ENCODE measurements at places on chromosomes 3 and 15.

GRCh38 chr3:63979093-63979885, 44.0 kb downstream of the PSMD6 start:
- DNase-seq = no peak

DNA sequence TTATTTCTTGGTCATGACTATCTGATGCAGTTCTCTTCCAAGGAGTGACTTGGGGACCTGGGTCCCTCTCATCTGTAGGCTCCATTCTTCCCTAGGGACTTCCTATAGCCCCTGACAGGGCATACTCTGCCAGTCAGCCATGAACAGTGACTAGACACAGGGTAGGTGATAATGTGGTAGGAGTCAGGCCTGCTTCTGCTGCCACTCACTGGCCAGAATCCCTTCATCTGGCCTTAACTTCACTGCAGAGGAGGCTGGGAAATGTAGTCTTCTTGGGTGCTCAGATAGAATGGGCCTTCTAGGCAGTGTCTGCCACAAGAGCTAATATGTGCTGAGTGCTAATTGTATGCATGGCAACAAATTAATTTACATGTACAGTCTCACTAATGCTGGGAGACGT, 84.5 kb downstream of the CACNA2D3 start:
- DNase-seq = no peak

GRCh38 chr15:39580485-39581241, at the start of gene THBS1:
TSS of gene THBS1 (plus strand) at chr15:39581079. CDS start at chr15:39581858, 779 bp downstream.
- DNase-seq = peak; percentile 71

DNA sequence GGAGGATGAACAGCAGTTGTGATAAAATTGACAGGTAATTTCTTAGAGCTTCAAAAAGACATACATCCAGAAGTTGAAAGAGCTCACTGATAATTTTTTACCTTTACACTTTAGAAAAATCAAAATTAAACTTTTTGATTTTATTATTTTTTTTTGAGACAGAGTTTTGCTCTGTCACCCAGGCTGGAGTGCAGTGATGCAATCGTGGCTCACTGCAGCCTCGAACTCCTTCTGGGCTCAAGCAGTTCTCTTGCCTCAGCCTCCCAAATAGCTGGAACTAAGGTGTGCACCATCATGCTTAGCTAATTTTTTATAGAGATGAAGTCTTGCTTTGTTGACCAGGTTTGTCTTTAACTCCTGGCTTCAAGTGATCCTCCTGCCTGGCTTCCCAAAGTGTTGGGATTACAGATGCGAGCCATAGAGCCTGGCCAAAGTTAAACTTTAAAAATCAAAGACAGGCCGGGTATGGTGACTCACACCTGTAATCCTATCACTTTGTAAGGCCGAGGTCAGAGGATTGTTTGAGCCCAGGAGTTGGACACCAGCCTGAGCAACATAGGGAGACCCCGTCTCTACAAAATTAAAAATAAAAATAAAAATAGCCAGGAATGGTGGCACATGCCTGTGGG, 21.7 kb downstream of the PLA2G4F start:
- DNase-seq = no peak

- no peak for DNase-seq
These were observed 354.7 kb downstream of the FGF12 start for GRCh38 chr3:192372616-192373015.

GRCh38 chr3:157354254-157354653, 82.4 kb upstream of the PTX3 start:
- no peak for DNase-seq

GRCh38 chr15:61118885-61119284, 110.2 kb downstream of the RORA start:
- DNase-seq = no peak

DNA sequence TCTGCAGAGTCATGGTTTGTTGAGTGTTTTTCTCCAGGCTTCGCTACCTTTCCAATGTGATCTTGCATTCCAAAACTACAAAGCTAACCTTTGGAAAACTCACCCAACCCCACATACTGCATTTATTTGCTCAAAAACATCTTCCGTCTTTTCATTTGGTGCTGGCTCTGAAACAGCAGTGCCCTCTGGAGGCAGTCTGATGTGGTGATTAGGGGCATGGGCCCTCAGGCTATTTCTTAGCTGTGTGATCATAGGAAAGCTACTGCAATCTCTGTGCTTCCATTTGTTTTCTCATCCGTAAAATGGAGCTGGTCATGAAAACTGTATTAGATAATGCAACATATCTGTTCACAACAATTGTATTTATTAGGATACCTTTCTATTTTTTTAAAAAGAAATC, 47.0 kb downstream of the MTHFS start:
- DNase-seq = no peak

GRCh38 chr3:32376115-32376514, 15.5 kb upstream of the CMTM7 start:
- no peak for DNase-seq

GRCh38 chr3:67357610-67358458, 296.6 kb downstream of the SUCLG2 start:
- DNase-seq = no peak

GRCh38 chr3:124770336-124771082, 40.3 kb downstream of the UMPS start:
- no peak for DNase-seq

DNA sequence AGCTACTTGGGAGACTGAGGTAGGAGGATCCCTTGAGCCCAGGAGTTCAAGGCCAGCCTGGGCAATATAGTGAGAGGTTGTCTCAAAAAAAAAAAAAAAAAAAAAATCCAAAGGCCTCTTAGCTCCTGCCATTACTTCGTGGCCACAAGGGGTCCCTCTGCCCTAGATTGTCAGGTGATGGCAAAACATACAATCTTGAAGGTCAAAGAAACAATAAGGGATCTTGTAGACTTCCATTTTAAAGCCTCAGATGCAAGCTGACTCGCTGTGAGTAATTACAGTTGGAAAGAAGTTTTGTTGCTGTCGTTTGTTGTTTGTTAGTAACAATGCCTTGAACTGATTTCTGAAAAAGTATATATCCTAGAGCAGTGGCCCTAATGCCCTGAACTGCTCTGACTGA, 55.9 kb upstream of the PLCL2 start:
- DNase-seq = no peak

DNA sequence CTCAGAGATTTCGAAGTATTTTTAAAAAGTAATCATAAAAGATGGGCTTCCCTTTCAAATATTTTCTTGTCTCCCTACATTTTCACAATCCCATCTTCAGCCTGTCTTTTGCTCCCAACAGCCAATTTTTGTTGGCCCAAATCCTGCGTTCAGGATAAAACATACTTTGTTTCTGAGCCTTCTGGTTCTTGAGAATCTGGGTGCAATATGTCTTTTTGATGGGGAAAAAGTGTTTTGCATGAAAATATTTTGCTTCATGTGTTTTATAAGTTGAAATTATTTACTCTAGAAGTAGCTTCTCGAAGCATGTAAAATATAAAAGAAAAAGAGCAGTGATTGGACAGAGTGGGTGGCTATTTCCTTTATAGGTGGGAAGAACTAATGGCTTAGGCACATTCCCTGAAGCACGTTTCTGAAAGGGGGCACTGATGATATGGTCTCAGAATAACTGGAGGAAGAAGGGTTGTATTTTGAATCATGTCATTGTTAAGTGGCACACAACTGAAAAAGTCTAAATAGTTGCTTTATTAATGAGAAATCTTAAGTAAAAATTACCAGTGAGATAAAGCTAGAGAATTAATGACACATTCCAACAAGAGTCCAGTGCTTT, 3.9 kb downstream of the UNC13C start:
- DNase-seq = no peak

GRCh38 chr3:43640681-43641080, 18.9 kb upstream of the ANO10 start:
- no peak for DNase-seq

GRCh38 chr15:82571722-82572222, 31.5 kb upstream of the RPS17 start:
- peak; percentile 93 for DNase-seq

- no peak for DNase-seq
These were observed 26.5 kb downstream of the CD86 start for GRCh38 chr3:122081543-122082247.

DNA sequence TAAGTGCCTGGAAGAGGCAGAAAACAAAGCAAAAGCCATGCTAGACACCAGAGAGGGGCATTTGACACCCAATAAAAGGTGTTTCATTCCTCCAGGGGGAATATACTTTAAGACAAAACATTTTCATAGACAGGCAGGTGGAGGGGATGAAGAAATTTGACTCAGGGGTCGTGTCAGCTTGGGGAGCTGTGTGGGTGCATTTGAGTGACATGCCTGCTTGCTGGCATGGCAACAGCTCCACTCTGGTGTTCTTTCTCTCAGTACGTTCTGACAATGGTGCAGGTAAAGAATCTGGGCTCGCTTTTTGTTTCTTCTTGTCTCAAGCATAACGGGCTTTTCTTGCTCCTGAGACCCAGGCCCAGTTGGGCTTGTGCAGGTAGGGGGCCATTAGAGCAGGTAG, 292.9 kb upstream of the ATP10A start:
- DNase-seq = no peak

GRCh38 chr3:185717121-185717520, 107.7 kb downstream of the IGF2BP2 start:
- DNase-seq = no peak

DNA sequence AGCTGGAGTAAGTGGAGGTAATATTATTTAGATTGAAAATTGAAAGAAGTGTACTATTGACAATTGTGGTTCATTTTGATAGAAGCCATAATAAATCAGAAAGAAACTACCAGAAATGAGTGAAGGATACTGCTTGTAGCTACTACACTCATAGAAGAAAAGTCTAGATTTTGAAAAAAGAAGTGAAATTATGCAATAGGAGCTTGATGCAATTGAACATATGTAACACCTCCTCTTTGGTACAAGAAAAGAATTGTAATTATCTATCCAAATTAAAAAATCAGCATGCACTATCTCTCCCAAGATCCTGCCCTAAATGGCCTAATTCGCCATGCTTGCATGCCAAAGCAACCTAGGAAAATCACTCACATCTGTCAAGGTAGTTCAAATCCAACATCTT, 51.1 kb upstream of the CD200R1L start:
- no peak for DNase-seq

GRCh38 chr3:150410311-150411105, 2.4 kb downstream of the TSC22D2 start:
- peak; percentile 29 for DNase-seq

GRCh38 chr15:67788986-67789385, 36.3 kb upstream of the SKOR1 start:
- DNase-seq = no peak

DNA sequence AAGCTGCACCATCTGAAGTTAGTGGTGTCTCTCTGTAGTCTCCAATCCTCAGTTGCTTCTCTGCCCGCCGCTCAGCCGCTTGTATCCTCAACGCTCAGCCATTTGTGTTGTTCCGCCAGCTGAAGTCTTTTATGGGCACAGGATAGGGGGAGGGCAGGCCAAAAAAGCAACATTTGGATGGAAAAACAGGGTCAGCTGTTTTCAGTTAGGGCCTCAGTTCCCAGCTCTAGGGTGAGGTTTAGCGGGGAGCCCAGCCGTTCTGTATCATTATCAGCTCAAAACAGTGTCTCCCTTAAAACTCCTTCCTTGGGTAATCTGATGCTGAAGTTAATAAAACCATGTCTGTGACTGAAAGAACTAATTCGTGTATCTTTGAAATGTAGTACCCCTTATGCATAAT, 329.5 kb upstream of the AZI2 start:
- no peak for DNase-seq

- DNase-seq = no peak
These were observed 97.1 kb downstream of the MEGF11 start for GRCh38 chr15:66156310-66156975.

- no peak for DNase-seq
These were observed 226.9 kb downstream of the CACNA2D3 start for GRCh38 chr3:54349231-54349652.

- DNase-seq = no peak
These were observed 109.5 kb downstream of the PGPEP1L start for GRCh38 chr15:98898122-98898521.

- DNase-seq = no peak
These were observed 26.4 kb upstream of the KBTBD12 start for GRCh38 chr3:127888564-127889107.

All from lower leg skin (tissue), 4 donors.